ENCODE measurements at places on chromosomes 11 and 22. TPM values are rescaled to one million over a fixed set of nuclear protein-coding genes. Genes with fewer than 3 reads are reported as not detected.

Gene B4GALNT4
- 1.1 TPM for total RNA-seq

Gene CECR2
- total RNA-seq, result 0.06 TPM

Gene KRTAP5-1
- not detected for total RNA-seq

Gene INCENP
- 153 TPM for total RNA-seq

Gene DHCR7
- 47.0 TPM for total RNA-seq

Gene SLC25A18
- total RNA-seq, result not detected

Gene ZNF215
- 0.91 TPM for total RNA-seq

Gene OR4A16
- total RNA-seq, result not detected

DNA sequence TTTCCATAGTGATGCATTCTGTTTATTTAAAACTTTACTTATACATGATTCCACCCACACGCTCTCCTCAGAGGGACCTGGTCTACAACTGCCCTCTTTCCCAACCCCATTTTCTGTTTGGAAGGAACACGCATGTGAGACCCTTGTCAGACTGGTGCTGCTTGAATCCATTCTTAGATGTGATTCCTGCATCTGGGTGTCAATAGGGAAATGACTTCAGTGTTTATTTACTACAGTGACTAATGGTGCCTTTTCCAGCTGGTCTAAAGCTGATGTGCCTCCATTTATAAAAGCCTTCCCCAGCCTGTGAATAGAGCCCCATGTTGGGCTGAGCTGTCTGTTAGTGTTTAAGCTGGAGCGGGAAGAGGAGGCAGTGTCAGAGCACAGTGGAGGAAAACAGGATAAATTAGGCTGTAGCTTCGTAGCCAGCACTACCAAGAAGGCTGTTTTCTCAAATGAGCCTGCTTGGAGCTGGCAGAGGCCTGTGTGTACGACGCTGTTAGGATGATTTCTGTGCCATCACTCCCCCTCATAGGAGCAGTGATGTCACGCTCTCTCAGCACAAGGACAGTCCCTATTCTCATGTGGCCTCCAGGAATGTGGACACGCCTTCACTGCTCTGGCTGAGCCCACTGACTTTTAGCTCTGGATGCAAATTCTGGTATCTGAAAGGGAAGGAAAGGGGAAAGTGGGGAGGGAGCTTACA is 18.9 kb upstream of the C11orf96 start:
- DNase-seq, result no peak

- DNase-seq, result no peak
Measured at GRCh38 chr11:28257761-28258160, 149.6 kb downstream of the METTL15 start.

DNA sequence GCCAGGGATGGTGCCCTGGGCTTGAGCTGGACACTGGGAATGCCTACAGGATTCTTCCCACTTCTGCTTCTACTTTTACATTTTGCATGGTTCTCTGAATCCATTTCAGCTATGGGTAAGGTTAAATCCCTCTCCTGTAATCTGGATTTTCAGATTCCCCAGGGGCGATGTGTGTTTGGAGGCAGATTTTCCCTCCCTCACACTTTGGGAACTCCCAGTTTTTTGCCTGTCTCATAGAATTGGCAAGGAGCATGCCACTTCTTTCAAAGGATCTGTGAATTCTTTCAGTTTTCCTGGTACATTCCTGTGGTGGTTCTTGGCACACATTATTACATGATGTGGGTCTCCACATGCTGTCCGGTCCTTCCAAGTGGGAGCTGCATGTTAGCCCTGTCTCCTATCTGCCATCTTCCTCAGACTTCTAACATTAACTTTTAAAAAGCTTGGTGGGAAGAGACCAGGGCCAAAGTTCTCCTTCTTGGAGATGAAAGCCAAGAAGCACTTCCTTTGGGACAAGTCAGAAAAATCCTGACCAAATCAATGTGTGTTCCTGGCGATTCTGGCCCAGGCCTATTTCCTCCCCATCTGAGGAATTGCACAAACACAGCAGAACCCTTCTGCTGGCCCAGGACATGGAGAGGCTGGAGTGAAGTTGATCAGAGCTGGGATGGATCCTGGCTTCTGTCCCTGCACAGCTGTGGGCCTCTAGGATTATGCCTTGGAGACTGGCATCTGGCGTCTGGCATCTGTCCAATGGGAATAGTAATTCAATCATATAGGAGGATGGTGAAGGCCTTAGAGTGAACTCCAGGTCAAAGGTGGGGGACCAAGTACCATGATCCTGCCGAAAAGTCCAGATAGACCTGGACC is 5.4 kb upstream of the APOL2 start:
- no peak for DNase-seq

Data from activated naive CD8-positive, alpha-beta T cell treated with anti-CD3 and anti-CD28 coated beads, Interleukin-2, amount 10 ng/mL, durations not matched to agents 7 days and 5 days (primary cell).